Lung microvascular endothelial cell (primary cell): ENCODE measurements at places on chromosomes 7 and 10.

- no peak for DNase-seq
Observed at GRCh38 chr7:128874140-128875031, 11.7 kb downstream of the ATP6V1F start.

DNA sequence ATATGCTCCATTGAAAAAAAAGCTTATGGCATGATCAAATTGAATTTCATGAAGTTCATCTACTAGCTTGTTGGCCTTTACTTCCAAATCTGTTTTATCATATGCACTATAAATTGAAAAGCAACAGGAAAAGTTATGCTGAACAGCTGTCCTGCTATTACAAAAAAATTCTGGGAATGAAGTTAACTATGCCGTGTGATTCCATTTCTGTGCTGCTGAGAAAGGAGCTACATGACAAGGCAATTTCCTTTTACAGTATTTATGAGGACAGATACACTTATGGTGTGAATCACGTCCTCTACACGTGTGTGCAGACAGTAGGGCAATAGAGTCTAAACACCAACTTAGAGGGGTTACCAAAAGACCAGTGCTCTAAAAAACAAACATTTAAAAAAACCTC lies 426.5 kb upstream of the AKR1E2 start:
- peak; percentile 62 for DNase-seq

- peak; percentile 48 for DNase-seq
Observed at GRCh38 chr10:96840841-96841518, 8.9 kb downstream of the LCOR start.

- no peak for DNase-seq
Observed at GRCh38 chr10:126704649-126705048, 34.2 kb upstream of the C10orf90 start.

DNA sequence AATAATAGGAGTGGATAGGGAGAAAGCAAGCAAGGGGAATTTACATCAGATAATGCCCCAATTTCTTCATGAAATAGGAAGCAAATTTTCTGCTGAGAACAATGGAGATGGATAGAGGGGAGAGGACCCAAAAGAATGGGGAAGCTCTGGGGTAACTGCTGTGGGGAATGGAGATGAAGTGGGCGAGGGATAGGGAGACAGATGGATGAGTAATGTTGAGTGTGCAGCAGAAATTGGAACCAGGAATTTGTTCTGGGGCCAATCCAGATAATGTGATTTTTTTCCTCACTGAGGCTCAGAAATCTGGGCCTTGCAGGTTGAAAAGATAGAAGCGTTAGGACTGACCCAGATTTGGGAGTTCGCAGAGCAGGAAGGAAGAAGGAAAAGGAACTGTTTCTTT lies 24.5 kb upstream of the MRC1 start:
- peak; percentile 29 for DNase-seq

DNA sequence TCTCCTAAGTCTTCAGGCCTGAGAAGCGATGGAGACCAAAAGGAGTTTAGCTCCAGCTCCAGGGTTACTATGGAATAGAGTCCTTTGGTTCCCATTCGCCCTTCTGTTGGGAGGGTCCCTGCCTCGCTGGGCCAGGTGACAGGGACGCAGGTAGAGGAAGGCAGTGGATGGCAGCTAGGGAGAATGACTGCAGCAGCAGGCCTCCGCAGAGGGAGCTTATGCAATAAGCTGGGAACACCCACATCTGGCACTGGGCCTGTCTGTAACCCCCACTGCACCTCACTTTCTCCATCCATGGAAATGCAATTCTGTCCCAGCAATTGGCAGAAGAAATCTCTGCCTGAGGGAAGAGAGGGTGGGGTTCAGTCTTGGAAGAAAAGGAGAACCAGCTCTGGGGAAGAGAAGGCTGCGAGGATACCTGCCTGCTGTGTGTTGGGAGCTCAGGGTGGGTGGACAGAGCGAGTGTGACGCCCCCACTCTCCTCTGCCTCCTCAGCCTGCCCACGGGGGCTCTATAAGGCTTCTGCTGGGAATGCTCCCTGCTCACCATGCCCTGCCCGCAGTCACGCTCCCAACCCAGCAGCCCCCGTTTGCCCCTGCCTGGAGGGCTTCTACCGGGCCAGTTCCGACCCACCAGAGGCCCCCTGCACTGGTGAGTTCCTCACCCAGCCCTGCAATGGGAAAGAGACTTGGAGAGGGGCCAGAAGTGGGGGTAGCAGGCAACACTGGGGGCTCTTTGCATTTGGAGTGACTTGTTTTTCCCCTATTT lies 10.3 kb downstream of the EPHB6 start:
- DNase-seq: no peak

DNA sequence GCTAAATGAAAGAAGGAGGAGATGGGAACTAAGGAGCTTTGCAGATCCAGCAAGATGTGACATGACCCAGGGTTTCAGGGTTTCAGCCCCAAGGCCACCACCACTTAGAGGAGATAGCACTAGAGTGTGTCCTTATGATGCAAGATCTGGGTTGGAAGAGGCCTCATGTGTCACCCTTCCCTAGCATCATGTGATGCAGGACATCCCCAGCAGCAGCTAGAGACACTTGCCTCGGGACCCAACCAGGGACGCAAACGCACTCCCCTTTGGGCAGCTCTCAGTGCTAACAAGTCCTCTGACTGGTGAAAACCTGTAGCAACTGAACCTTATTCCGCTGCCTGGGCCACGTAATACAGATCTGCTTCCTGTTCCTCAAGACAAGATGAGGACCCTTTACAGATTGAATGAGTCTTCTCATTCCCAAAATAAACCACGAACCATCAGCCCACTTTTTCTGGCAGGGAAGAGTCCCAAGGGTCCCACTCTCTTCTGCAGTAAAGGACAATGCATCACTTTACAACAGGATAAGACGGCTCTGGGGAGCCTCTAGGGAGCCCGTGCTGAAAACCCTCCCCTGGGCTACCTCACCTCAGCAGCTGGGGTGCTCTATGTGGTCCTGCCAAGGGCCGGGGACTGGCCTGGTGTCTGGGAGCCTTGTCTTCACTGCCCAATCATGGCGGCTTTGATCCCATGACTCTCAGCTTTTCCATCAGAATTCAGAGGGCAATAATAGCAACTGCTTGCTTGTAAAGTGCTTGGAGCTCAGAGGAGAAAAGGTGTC lies 44.8 kb upstream of the GDF10 start:
- DNase-seq: no peak

DNA sequence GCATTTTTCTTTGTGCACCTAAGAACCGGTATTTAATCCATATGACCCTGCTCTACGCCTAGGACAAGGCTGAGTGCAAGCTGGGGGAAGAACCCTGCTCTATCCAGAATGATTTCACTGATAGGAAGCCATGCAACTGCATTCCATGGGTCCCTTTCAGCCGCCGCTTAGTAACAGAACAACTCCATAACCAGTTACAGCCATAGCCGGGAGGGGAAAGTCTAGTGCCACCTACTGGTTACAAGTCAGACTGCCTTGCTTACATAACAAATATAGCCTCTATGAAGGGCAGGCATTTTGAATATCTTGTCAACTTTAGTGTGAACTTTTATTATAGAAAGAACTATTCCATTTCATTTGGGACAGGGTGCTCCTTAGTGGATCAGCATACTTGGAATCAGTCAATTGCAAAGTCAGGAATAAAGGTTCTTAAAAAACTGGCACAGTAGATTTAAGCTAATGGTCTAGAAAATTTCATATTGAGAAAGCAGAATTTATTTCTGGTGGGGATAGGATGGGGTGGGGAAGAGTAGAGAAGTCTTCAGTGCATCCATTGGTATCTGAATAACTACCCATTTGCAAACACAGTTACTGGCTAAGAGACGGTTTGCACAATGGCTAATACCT lies 521.7 kb downstream of the ADRA2A start:
- DNase-seq: peak; percentile 67

DNA sequence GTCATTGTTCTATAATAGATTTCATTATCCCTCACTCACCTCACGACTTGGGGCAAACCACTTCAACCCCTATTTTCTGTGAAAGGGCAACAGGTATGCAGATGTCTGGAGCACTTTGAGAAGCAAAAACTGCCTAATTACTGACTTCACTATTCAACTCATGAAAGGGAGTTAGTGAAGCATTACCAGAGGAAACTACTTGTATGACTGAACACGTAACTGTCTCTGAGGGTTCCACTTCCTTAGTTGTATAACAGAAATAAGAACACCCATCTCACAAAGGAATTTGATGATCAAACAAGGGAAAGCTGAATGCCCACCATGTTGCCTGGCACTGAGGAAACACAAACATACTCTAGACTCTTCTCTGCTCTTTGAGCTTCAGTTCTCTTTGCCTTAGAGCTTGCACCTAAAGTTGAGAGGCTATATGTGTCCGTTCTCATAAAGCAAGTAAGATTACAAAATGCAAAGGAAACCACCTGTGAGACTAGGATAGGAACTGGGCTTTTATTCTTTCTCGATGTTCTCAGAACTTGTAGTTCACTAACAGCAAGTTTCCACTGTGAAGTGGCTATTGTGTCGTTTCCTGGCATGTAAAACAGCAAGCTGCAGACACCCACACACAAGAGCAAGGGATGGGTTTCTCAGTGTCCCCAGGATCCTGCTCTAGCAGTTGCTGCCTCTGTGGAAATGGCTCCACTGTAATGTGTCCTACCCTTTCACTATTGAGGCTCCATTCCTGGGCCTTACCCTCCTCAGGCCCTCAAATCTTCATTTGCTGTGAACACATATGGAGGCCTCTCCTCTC lies 2.6 kb downstream of the TMEM243 start:
- peak; percentile 40 for DNase-seq

- DNase-seq: peak; percentile 2
Observed at GRCh38 chr10:26621889-26622711, 75.4 kb upstream of the PDSS1 start.

- no peak for DNase-seq
Observed at GRCh38 chr7:134693256-134693655, 46.6 kb downstream of the BPGM start.

- peak; percentile 82 for DNase-seq
Observed at GRCh38 chr7:76201732-76202665, at the start of gene SRRM3. SRRM3 (plus strand) TSS chr7:76201896; CDS start chr7:76235067, 33,171 bp downstream.

GRCh38 chr7:132656846-132657776 lies 80.8 kb upstream of the PLXNA4 start:
- DNase-seq: peak; percentile 22

- DNase-seq: no peak
Observed at GRCh38 chr7:8176370-8177081, 85.4 kb downstream of the ICA1 start.
